ENCODE measurements at places on chromosomes 11 and 22.

GRCh38 chr11:61294717-61295595, at the start of gene VWCE:
VWCE (minus strand) TSS chr11:61295316; CDS start chr11:61295037, 279 bp downstream.
- peak; percentile 31 for DNase-seq

GRCh38 chr11:23041001-23041503, 180.8 kb upstream of the CCDC179 start:
- DNase-seq = no peak

DNA sequence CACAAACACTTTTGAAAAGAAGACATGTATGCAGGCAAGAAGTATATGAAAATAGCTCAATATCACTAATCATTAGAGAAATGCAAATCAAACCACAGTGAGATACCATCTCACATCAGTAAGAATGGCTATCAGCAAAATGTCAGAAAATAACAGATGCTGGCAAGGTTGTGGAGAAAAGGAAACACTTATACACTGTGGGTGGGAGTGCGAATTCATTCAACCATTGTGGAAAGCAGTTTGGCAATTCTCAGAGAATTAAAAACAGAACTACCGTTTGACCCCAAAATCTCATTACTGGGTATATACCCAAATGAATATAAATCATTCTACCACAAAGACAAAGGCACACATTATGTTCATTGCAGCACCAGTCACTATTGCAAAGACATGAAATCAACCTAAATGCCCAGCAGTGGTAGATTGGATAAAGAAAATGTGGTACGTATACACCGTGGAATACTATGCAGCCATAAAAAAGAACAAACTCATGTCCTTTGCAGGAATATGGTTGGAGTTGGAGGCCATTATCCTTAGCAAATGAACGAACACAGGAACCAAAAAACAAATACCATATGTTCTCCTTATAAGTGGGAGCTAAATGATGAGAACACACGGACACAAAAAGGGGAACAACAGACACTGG, 18.5 kb downstream of the MMP13 start:
- no peak for DNase-seq

DNA sequence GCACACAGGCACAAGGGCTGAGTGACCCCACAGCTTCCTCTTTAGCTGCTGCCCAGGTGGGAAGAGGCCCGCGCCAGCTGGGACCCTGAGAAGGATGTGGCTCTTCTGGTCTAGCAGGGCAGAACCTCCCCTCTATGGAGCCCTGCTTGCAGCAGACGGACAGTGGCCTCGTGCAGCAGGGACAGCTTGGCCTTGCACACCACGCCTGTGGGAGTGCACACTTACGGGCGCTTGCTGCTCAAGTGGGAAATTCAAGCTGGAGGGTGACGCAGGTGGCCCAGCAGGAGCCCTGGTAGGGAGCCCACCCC, 971.4 kb downstream of the BRD1 start:
- DNase-seq = no peak

DNA sequence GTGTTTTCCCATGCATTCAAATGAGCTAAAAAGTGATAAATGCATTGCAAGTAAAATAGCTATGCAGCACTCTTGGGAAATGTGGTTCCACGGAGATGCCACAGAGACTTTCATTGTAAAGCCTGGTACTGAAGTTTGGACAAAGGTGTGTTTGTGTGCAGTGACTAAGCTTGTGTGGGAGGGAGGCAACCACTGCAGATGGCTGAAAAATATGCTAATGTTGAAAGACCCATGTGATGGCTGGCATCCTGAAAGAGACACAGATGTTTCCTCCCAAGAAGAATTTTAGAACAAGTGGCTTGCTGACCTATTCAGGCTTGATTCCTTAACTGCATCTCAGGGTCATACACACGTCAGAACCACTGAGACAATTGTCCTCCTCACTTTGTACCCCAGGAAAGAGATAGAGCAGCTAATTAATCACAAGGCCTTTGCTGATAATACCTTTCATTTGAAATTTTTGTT, 73.8 kb downstream of the FAM76B start:
- DNase-seq = no peak

- no peak for DNase-seq
These were observed 24.3 kb downstream of the GLYATL1 start for GRCh38 chr11:58963551-58964104.

DNA sequence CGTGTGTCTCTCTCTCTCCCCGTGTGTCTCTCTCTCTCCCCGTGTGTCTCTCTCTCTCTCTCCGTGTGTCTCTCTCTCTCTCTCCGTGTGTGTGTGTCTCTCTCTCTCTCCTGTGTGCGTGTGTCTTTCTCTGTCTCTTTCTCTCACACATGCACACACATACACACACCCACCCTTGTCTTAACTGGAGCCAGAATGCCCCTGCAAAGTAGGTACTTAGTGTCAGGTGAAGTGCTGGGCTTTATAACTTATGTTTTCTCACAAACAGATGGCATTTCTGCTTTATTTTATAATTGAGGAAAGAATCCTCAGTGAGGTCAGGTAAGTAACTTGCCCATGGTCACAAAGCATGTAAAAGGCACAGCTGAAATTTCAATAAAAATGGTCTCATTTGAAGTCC, 106.0 kb downstream of the CSNK2A3 start:
- no peak for DNase-seq

- no peak for DNase-seq
These were observed 10.4 kb upstream of the GAL start for GRCh38 chr11:68673991-68674390.

DNA sequence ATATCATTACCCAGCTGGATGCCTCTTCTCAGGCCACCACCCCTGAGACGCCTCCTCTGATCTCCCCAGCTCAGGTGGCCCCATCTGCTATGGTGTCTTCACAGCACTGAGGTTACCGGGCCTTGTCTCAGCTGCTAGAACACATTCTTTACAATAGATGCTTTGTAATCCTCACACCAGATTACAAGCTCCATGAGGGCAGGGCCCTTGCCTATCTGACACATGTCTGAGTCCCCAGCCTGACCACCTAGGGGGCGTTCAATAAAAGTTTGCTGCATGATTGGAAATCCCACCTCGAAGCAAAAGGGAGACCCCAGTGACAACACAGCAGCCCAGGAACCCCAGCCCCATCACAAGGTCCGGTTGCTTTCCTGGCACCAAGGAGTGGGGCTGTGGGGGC, 2.0 kb downstream of the MACROD1 start:
- DNase-seq = no peak

DNA sequence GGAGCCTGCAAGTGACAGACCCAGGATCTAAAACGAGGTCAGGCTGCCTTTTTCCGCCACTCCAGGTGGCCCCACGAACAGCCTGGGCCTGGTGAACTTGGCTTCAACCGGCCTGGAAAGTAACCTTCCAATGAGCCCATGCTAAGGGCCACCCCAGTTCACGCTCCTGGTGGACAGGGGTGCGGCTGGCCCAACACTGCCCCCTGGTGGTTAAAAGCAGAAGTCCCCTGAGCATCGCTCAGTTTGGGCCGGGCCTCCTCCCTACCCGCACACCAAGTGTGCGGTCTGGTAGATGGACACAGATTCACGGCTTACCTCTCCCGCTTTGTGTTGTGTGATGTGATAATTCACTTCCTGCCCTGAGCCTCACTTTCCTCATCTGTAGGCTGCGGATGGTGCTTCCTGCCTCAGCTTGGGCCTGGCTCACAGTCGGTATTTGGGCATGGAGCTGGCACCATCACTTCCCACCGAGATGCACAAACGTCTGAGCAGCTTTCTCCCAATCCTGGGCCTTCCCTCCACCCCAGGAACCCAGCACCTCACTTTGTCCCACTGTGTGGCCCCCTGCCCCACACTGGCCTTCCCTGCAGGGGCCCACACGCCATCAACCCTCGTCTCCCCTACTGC, 13.7 kb upstream of the SEC14L3 start:
- peak; percentile 69 for DNase-seq

GRCh38 chr11:9758637-9759518, 95.0 kb downstream of the SWAP70 start:
- DNase-seq = peak; percentile 34

DNA sequence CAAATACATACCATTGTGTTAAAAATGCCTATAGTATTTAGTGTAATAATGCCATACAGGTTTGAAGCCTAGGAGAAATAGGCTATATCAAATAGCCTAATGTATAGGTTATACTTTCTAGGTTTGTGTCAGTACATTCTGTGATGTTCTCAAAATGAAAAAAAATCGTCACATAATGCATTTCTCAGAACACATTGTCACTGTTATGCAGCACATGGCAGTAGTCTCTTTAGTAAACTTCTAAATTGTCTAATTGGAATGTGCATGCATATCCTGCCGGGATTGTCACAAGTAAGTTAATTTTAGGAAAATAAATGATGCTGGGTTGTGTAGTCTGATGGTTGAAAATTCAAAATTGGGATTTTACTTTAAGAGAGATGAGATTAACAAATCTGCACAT, 920.1 kb upstream of the CNTN5 start:
- no peak for DNase-seq

DNA sequence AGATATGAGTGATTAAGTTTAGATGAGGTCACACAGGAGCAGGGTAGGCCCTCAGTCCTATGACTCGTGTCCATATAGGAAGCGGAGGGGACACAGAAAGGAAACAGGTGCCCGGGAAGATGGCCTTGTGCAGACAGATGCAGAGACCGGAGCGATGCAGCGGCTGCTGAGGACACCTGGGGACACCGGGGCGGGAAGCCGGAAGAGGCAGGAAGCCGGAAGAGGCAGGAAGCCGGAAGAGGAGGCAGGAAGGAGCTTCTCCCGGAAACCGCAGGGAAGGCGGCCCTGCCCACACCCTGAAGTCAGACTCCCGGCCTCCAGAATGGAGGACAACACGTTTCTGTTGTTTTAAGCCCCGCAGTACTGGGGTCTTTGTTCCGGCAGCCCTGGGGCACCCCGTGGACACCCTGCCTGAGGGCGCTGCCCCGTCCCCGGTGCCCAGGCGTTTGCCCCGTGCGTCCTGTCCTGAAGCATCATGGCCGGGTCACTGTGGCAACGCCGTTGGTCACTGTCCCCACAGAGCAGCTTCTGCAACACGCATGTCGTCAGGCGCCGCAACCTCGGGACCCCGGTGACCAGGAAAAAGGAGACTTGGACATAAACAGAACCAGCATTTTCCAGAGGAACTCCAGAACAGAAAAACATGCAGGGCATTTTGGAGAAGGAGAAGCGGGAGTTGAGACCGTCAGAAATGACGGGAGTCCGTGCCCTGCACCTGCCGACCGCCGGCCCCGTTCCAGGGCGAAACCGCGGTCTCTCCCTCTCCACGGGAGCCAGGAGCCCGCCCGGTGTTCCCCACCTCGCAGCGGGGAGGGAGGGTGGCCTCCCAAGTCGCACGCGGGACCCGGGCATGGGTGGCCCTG, 103.4 kb downstream of the BRD1 start:
- DNase-seq = peak; percentile 21

- no peak for DNase-seq
These were observed 5.9 kb downstream of the IL10RA start for GRCh38 chr11:117992136-117992535.

- DNase-seq = no peak
These were observed 82.1 kb downstream of the KCNQ1 start for GRCh38 chr11:2526808-2527381.

DNA sequence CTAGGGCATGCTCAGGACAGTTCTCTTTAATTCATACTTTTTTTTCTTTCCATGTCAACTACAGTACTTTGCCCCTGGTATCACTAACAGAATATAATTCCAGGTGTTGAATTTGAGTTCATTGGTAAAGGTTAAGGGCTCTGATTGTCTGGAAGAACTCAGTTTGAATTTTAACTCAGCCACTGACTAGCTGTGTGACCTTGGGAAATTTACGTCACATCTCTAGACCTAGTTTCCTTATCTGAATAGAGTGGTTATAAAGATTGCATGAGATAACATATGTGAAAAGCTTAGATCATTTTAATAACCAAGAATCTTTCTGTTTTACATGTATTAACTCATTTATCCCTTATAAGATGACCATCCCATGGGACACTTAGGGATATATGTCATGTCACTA, 15.8 kb upstream of the ZC3H12C start:
- no peak for DNase-seq

DNA sequence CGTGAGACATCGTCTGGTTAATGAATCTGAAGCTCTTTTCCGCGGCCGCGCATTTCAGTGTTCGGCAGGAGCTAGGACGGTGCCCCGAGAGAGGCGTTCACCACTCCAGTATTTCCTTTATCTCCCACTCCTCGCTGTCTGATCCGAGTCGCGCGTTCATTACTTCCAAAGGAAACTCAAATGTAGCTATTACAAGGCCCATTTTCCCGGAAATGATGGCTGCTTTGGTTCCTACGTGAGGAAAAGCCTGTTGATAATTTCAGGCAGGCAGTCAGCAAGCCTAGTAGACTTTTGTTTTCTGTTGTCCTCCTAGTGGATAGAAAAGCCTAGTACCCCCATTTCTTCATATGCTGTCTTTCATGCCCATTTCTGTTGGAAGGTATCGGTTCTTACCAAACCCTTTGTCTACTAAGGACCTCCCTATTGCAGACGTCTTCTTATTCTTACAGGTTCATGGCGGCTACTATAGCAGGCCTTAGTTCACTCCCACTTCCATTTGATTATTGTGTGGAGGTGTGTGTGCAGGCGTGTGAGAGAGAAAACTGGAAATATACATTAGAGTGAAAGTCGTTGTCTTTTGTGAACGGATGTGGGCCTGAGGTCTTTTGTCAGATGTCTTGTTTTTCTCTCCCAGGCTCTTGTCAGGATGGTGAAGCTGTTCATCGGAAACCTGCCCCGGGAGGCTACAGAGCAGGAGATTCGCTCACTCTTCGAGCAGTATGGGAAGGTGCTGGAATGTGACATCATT, 737 bp downstream of the RBM4 start:
- no peak for DNase-seq

DNA sequence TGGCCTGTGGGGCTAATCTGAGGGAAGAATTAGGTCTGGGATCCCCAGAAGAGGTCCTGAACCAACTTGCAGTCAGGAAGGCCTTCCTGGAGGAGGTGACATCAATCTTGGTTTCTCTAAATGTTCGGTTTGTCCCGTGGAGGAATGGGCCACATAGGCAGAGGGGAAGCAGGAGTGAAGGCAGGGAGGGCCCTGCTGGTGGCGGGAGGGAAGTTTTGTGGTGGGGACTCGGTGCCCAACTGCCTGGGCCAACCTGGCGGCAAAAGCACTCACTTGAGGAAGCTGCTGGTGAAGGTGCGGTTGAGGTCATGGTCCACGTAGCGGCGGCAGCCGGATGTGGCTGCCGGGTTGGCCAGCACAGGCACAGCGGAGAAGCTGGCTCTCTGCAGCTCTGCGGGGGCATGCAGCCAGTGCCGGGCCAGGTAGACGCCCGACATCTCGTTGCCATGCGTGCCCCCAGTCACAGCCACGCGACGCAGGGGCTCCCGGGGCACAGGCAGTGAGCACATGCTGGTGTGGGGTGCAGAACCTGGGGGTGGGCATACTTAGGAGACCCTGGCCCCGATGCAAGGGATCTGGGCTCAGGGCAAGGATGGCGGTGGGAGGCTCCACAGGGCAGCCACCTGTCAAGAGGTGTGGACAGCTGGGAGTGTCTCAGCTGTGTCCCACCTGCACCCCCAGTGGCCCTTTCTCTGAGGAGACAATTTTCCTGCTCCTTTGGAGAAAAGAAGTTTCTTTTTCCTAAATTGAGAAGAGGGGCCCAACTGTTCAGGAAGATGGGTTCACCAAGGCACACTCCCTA, 3.8 kb downstream of the ACY3 start:
- DNase-seq = no peak
